ENCODE measurements at places on chromosomes 3 and 15.

- no peak for DNase-seq
Measured at GRCh38 chr3:188700501-188700900, 471.3 kb upstream of the TPRG1 start.

- DNase-seq, result no peak
Measured at GRCh38 chr15:72852273-72852672, 68.7 kb upstream of the ADPGK start.

DNA sequence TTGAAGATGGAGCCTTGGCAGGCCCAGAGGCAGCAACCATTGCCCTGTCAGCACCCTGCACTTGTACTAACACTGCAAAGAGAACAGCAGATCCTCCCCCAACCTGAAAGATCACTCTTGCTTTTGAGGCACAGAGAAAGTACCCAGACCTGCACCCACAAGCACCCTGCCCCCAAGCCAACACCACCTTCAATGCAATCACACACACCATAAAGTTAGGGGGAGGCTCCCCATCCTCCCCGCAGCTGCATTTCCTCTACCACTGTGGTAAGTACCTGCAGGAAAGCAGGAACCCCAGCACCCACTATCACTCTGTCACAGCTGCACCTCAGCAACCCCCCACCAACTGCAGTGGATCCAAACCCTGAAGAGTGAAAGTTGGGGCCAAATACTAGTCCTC lies 12.0 kb downstream of the OR5K3 start:
- DNase-seq, result no peak

DNA sequence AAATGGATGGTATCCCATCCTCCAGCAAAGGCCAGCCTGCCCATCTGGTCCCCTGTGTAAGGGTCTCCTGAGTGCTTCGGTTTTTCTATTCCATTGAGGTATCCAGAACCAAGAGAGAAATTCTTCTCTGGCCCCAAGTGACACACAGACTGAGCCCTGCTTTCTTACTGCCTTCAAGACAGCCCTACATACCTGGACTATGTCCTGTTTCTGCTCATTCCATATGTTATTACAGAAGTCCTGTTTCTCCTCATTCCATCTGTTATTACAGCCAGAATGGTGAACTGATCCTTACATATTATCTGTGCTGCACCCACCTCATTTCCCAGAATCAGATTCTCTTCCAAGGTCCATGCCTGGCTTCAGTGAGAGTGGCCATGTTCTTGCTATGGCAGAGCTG lies 115.2 kb downstream of the DCLK3 start:
- DNase-seq, result no peak

GRCh38 chr3:152151216-152151876 lies 117.4 kb upstream of the MBNL1 start:
- DNase-seq, result no peak

Data from activated gamma-delta T cell treated with Interleukin-2 at 50 U/mL for 16 hours (primary cell).